NCI-H524 (cell line): ENCODE measurements at places on chromosomes 3 and 15.
A peak's percentile ranks its signal among the peaks of the same experiment; 100 is the strongest.

DNA sequence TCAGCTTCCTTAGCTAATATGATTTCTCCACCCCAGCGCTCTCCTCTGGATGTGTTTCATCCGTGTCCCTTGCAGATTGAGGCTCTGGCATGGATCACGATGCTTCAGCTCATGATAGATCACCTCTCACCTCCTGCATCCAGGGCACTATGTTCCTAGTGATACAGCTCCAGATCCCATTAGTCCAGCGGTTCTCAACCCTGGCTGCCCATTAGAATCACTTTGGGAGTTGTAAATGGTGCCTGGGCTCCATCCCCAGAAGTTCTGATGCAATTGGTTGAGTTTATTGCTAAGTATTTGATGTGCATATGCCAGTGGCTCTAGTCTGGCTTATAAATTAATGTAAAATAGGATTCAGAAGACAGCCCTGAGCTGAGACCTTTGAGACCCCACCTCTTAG, 34.5 kb downstream of the INSYN1 start:
- DNase-seq: no peak

- peak; percentile 41 for DNase-seq
These were observed 137.5 kb downstream of the XXYLT1 start for GRCh38 chr3:195133462-195133861.

GRCh38 chr3:46663591-46664135, 29.8 kb downstream of the ALS2CL start:
- peak; percentile 76 for DNase-seq

GRCh38 chr15:100732211-100733055, 130.0 kb downstream of the ASB7 start:
- no peak for DNase-seq
